CD4-positive, alpha-beta T cell treated with Interleukin-21 for 1 hour (primary cell): ENCODE measurements at places on chromosomes 3 and 15.

DNA sequence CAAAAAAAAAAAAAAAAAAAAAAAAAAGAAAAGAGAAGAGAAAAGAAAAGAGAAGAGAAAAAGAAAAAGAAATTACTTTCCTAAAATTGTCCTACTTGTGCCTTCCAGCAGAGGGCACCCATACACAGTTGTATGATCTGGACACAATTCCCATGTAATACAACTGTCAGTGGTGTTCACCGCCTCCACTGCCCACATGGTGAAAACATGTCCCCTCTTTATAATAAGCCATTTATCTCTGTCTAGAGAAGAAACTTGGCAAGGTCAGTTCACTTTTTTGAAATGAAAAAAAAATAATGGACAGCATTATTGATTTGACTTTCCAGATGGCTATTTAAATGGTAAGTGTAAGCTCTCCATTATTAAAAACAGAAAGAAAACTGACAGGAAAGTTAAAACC lies 459.4 kb downstream of the GBE1 start:
- no peak for DNase-seq

DNA sequence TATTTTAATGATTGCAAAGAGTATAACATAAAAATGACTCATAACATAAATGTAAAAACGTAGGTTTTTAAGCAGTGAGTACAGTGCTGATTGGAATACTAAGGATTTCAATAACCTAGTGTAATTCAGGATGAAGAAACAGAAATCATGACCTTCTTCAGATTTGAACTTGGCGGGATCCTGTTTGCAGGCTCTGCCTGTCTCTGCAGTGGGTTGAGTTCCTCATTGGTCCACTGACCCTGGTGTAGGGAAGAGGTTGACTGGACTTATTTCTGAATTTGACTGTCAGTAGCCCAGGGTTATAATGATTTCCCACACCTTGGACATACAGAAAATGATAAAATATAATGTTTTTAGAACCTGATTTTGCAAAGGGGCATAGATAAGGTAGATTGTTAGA lies 171.7 kb downstream of the FNDC3B start:
- DNase-seq = no peak

- peak; percentile 8 for DNase-seq
These were observed 52.5 kb upstream of the ZCWPW2 start for GRCh38 chr3:28295898-28296490.

DNA sequence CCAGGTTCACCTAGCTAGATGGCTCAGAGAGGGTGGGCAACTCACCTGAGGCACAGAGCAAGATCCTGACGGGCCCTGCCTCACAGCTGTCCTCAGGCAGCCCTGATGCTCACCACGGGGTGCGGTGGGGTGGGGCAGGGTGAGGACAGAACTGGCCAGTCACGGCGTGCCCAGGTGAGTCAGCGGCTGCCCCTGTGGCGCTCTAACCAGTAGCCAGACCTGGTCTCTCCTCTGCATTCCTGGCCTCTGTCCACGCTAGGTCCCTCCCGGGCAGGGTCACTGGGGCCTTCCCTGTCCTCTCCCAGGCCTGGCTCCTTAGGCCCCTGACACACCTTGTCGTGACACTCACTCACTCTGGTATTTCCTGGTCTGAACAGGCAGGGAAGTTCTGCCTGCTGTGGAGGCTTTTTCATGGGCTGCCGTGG lies 901 bp downstream of the ALS2CL start:
- DNase-seq = no peak
